ENCODE measurements at places on chromosomes 6 and 20.

- DNase-seq = no peak
These were observed 2.8 kb upstream of the DIDO1 start for GRCh38 chr20:62929051-62929538.

- no peak for DNase-seq
These were observed 558.4 kb upstream of the CDH4 start for GRCh38 chr20:60693496-60694133.

DNA sequence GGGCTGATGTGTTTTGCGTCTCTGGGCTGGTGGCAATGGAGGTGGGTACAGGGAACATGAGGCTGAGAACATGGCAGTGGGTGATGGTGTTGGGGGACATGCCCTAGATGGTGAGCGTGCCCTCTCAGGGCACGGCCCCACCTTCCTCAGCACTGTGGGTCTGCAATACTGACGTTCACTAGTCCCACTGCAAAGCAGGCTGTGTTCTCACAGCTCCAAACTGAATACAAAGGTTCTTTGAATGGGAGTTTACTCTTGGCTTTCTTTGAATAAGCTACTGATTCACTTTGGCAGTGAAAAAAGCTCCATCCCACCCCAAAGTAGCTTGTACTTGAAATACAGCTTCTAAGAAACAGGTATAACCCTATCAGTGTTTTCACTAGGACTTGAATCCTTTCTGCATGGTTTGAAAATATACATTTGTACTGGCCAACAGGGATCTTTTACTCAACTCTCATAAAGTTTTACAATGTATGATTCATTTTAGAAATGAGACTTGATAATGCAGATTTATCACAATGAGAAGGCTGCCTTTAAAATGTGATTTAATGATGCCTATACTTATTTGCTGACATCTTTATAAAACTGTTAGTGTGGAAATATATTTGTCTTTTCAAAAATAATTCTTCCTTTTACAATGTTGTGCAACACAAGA lies 400.7 kb downstream of the ZFAND3 start:
- no peak for DNase-seq

DNA sequence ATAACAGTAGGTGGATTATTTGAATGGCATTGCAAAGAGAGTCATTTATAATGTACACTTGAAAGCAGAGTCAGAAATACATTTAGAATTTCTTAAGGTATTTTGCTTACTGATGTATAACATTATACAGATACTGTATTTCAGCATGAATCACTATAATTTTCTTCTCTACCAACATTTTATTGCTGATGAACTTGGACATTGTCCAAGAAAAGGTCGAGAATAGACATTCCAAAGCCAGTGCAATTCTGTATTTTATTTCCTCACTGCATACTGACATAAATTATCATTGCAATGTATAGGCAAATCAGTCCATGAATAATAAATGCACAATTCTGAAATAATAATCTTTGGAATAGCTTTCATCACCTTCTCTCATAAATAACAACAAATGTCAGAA lies 1420.0 kb upstream of the EYS start:
- no peak for DNase-seq

DNA sequence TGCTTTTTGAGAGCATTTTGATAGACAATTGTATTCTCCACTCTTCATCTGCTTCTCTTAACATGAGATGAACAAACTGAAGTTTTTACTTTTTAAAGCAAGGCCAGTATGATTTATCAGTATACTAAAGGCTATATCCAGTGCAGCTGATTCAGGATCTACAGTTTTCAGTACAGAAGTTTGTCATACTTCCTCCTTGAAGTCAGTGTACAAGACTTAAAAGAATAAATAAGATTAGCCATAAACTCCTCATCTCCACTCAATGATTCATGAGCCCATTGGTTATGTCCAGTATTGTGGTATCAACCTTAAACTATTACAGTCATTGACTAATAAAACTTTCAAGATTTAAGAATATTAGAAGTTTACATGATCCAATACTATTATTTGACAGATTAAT lies 374.8 kb upstream of the EPHA7 start:
- no peak for DNase-seq

DNA sequence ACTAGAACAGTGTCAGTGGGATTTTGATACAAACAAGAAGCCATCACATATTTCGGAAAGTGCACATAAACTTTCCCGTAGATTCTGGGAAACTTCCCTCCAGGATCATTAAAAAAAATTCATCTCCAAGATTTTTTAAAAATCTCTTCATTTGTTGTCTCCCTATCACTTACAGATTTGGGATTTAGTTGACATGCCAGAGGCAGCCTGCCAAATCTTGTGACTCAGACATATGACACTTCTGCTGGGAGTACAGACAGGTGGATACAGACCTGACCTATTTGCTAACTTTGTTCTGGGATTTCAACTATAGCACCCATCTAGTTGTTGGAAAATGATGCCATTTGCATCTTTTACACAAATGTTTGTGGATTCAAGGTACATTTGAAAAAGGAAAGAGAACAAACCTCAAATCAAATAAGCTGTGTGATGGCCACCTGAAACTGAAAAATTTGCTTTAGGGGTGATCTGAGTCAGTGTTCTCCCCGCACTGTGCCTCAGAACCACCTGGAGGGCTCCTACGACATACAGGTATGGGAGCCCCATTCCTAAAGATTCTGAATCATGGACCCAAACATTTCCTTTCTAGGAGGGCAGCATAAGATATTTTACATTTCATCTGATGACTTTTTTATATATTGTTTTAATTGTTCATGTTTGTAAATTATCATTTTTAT lies 21.9 kb upstream of the CD2AP start:
- DNase-seq = no peak

GRCh38 chr6:106844930-106845329 lies 129.6 kb downstream of the CD24 start:
- no peak for DNase-seq

GRCh38 chr20:58705208-58705926 lies 12.8 kb downstream of the NPEPL1 start:
- DNase-seq = no peak

DNA sequence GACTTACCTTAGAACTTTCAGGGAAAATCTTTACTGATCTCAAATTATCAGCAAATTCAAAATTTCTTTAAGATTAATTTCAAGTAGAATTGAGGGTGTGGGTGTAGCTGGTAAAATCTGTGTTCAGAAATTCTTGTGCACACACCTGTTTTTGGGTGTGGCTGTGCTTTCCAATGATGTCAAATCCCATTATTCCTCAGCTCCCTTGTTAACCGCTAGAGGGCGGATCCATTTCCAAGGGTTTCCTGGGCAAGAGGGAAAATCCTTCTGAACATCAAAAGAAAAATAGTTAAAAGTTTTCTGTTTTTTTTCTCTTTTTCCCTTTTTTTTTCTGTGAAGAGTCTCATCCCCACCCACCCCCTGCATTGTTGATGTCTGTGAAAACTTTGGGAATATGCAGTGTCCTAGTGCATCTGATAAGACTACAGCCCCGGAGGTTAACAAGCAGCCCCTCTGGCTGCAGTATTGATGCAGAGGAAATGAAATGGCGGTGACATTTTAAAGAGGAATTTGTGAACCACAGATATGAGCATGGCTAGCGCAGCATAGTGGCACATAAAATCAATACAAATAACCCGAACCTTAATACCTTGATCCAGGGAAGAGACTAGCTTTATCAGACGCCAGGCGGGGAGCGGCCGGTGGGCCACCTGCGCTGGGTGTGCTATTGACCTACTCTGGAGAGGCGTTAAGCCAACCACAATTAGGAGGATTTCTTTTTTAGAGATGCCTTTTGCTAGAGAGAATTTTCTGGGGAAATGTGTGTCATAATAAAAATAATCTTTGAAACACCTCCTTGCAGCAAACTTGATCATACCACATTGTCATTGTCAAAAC lies 130.9 kb downstream of the FOXA2 start:
- no peak for DNase-seq

DNA sequence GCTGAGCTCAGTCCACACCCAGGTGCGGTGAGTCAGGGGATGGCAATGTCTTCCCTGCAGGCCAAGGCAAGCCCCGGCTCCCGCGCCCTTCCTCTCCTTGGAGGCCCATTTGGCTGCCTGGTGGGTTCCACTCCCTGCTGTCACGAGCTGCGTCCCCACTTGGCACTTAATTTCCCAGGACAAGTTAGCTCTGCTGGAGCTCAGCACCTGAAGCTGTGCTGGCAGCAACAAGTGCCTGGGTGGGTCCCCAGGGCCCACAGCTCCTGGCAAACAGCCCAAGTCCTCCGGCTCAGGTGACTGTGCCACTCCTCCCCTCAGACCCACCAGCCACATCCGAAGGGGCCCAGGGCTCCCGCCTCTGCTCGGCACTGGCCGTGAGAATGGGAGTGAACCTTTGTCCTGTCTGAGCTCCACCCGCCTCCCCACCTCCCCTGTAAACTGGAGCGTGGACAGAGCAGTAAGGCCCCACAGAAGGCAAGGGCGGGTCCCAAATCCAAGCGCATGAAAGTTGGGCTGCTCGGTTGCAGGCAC lies 16.9 kb downstream of the LAMA5 start:
- no peak for DNase-seq

GRCh38 chr6:154538640-154539191 lies 28.2 kb upstream of the CNKSR3 start:
- DNase-seq = no peak

GRCh38 chr6:125267806-125268523 lies 33.8 kb downstream of the HDDC2 start:
- DNase-seq = no peak

GRCh38 chr6:9087470-9087869 lies 652.1 kb upstream of the SLC35B3 start:
- no peak for DNase-seq

DNA sequence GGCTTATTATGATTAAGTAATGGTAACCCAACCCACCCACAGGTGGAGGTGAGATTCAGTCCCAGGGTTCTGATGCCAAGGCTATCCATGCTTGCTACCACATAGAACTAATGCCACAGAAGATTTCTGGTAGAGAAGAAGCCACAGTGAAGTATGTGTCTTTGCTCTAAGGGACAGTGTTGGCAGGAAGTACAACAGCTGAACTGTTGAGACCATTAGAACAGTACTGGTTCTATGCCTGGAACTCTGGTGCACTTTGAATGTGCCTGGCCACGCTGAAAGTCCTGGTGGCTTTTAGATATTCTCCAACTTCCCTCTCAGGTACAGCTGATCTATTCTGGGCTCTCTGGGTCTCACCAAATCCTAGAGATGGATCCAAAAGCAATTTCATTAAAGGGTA lies 7.8 kb downstream of the STX7 start:
- no peak for DNase-seq

DNA sequence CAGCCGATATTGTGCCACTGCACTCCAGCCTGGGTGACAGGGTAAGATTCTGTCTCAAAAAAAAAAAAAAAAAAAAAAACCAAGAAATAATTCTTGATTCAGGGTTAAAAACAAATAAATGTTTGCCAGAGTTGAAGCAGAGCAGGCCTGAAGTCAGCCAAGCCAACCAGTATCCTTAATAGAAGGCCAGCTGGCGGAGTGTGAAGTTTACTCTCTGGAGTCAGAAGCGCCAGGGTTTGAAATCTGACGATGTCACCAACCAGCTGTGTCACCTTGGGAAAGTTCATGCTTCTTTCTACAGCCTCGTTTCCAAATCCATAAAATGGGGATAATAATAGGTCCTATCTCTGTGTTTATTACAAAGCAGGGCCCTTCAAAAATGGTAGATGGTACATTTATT lies 73.0 kb upstream of the ENPP5 start:
- no peak for DNase-seq

DNA sequence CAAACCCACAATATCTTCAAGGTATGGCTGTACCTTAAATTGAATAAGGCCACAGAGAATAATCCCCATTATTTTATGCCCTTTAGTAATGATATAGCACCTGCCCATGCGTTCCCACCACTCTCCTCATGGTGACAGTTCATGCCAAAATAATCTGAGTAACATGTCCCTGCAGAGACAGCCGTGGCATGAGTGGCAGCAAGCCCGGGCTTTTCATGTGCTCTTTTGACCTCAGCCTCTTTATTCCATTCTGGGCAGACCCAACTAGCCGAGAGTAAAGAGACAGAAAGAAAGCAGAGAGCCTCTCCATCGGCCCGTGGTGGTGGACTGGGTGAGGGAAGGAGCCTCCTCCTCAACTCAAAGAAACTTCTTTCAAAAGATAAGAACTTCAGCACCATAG lies 19.9 kb upstream of the POPDC3 start:
- no peak for DNase-seq

GRCh38 chr20:4951299-4951698 lies 50.0 kb downstream of the SLC23A2 start:
- DNase-seq = no peak

- DNase-seq = no peak
These were observed 162.1 kb downstream of the MTFR2 start for GRCh38 chr6:136087986-136088385.

DNA sequence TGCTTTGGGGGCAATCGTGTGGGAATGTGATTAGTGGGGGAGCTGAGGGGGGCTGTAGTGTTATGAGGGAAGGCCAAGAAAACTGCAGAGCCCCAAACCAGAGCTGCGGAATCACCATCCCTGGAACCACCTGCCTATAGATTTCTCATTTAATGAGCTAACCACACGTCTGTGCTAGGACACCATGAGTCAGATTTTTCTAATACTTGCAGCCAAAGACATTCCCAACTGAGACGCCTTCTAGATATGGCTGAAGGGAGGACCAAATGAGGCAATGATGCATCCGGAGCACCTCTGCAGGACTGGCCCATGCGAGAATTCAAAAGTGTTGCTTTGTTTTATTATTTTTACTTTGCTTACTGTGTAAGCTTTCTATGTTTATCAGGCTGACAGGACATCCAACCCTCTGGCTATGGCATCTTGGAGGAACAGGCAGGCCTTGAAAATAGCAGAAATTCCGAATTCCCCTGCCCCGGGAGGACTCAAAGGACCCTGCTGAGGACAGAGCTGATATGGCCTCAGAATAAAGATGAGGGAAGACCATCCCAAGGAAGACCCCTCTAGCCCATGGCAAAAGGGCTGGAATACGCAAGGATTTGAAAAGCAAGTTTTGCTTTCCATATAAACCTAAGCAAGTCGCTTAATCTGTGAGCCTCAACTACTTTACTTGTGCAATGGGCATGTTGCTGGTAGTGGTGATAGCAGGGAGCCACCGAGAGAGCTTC lies 3.1 kb upstream of the PTGIS start:
- no peak for DNase-seq

DNA sequence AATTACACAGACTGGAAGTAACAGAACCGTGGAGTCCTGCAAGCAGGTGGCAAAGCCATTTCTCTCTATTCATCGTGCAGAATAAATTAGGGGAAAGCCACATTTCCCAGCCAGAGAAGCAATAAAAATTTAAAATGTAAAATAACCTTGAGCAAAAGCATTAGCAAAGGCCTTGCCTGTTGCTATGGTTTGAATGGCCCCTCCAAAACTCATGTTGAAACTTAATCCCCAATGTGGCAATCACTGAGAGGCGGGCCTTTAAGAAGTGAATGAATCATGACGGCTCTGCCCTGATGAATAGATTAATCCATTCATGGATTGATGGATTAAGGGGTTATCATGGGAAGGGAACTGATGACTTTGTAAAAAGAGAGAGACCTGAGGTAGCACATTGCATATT lies 679.0 kb downstream of the PTPRT start:
- no peak for DNase-seq
